ENCODE measurements at places on chromosomes 6 and 20.

- H3K27me3 ChIP-seq: peaks cover 9% of the 10 kb centered on the region
- no peaks in the 10 kb centered on the region for H3K4me1 ChIP-seq
- no peak overlapping the region for H3K27ac ChIP-seq
- no peaks in the 10 kb centered on the region for H3K36me3 ChIP-seq
Measured at GRCh38 chr6:139693735-139694134, 319.3 kb upstream of the CITED2 start.

DNA sequence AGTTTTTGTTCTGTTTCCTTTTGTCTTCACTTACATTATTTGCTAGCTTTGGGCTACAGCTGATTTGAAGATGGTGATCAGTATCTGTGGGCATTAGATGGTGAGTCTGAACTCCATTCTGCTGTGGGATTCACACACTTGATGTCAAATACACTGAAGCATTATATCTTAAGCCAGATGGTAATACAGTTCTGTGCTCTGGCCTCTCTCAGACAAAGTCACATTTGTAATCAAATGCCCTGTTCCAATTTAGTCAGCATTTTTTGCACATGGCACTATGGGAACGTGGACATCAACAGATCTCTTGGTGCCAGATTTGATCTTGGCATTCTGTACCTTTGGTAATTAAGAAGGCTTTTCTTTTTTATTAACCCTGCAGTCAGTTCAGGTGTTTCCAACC, 56.0 kb downstream of the SASH1 start:
- H3K27ac ChIP-seq: no peak overlapping the region
- no peaks in the 10 kb centered on the region for H3K36me3 ChIP-seq
- no peak overlapping the region for H3K4me3 ChIP-seq
- no peaks in the 10 kb centered on the region for H3K4me1 ChIP-seq
- DNase-seq: no peak

DNA sequence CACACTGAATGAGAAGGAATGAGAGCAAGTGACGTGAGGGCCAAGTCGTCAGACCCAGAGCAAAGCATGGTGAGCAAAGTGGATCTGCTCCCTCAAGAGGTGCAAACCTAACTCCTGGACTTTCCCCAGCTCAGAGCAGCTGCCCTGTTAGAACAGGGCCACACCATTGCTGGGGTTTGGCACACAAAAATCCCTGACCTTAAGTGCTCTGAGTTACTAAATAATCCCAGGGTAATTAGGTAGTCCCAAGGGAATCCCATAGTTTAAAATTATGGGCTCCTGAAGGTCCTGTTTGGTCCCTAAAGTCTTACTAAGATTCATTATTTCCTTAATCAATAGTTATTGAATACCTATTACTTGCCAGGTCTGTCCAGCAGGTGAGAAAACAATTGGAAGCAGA, 165.1 kb upstream of the TNFAIP3 start:
- no peak for DNase-seq
- peaks cover 77% of the 10 kb centered on the region for H3K4me1 ChIP-seq
- no peak overlapping the region for H3K4me3 ChIP-seq
- H3K27ac ChIP-seq: no peak overlapping the region
- H3K27me3 ChIP-seq: no peaks in the 10 kb centered on the region

- H3K4me3 ChIP-seq: no peak overlapping the region
- DNase-seq: no peak
- H3K27me3 ChIP-seq: no peaks in the 10 kb centered on the region
- H3K36me3 ChIP-seq: no peaks in the 10 kb centered on the region
- H3K27ac ChIP-seq: no peak overlapping the region
Measured at GRCh38 chr6:8329562-8329961, 105.8 kb downstream of the SLC35B3 start.

DNA sequence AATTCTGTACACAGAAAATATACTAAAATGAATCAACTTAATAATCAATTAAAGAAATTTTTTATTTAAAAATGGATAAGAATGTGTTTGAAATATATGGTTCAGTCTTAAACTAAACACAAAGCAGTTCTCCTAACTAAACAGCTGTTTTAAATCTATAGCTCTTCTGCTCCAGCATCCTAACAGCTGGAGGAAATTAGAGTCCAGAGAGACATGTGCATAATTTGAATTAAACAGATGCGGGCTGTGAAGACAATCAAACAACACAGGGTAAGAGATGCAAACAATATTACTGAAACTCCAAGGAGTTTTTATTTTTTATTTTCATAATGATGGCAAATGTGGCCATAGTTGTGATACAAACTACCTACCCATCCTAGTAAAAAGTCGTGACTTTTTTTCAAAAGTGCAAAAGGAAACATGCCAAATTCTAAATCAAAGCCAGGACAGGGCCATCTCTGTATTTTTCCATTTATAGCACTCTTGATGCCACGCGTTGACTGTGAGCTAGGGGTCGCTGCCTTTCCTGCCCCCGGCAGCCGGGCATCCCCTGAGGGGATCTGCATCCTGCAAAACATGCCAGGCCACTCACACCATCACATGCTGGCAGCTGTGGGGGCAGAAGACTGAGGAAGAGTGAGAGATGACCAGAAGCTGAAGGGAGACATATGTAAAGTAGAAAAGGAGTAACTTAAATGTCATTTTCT, 310.6 kb downstream of the PRKN start:
- no peak overlapping the region for H3K27ac ChIP-seq
- no peak for DNase-seq
- H3K27me3 ChIP-seq: no peaks in the 10 kb centered on the region
- no peak overlapping the region for H3K4me3 ChIP-seq
- no peaks in the 10 kb centered on the region for H3K36me3 ChIP-seq

DNA sequence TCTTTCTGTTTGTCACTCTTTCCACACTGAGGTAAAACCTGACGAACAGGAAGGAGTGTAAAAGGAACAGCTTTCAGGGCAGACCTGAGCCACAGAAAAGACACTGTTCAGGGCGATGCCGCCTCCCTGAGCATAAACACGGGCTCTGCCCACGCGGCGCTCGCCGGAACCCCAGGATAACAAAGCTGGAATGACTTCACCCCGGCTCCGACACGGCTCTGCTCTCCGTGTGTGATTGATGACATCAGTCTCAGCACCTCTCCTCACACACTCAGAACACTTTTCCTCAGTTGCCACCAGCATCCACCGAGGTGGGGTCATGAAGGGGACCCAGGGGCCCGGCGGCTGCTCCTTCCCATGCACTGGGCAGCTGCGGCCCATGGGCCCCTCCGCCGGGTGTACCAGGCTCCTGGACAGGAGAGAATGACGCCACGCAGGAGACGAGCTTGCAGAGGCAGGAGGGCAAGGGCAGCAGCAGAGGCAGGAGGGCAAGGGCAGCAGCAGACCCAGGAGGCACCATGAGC, 43.6 kb downstream of the DLL1 start:
- no peaks in the 10 kb centered on the region for H3K4me1 ChIP-seq
- DNase-seq: no peak
- H3K27me3 ChIP-seq: no peaks in the 10 kb centered on the region
- no peaks in the 10 kb centered on the region for H3K36me3 ChIP-seq
- H3K27ac ChIP-seq: no peak overlapping the region

GRCh38 chr6:85065831-85066230, 301.4 kb upstream of the TBX18 start:
- H3K36me3 ChIP-seq: no peaks in the 10 kb centered on the region
- no peak overlapping the region for H3K27ac ChIP-seq
- no peaks in the 10 kb centered on the region for H3K27me3 ChIP-seq
- H3K4me3 ChIP-seq: no peak overlapping the region
- H3K4me1 ChIP-seq: no peaks in the 10 kb centered on the region

GRCh38 chr6:28776269-28777146, 147.3 kb downstream of the TRIM27 start:
- no peak for DNase-seq
- peaks cover 87% of the 10 kb centered on the region for H3K27me3 ChIP-seq
- H3K36me3 ChIP-seq: peaks cover 13% of the 10 kb centered on the region
- H3K4me1 ChIP-seq: peaks cover 7% of the 10 kb centered on the region
- H3K4me3 ChIP-seq: no peak overlapping the region
- H3K27ac ChIP-seq: no peak overlapping the region

Measured in activated T-helper 2 cell treated with anti-CD3 and anti-CD28 coated beads, Interferon-gamma antibody, Interleukin-2, Interleukin-4, amounts not matched to agents 10 μg/mL and 5 μg/mL and 100 μg/mL, durations not matched to agents 14 hours and 24 hours and 36 hours (primary cell).